Pons (tissue), 1 donor: ENCODE measurements at places on chromosomes 1 and 21.

DNA sequence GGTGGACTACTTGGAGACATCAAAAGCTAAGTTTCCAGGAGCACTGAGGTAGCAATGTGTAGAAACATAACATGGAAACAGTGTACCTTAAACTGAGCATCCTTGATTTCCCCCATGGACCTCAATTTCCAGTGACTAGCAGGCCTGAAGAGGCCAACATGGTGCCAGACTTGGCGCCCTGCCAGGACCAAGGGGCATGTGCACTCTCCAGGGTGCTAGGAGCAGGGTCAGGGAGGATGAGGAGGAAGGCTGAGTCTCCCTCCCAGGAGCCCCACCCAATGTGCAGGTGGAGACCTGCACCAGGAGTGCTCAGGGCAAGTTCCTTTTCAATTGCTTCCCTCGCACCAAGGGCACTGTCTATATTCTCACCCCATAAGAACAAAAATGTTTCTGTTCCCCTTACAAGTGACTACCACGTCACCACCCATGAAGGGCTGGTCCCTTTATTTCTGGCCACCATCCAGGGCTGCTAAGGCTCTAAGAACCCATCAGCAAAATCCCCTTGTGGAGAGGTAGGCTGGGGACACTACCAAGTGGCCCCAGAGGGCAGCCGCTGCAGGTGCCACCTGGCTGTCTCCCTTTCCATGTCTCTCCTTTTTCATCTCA is 39.2 kb downstream of the MX1 start:
- no peak for DNase-seq

DNA sequence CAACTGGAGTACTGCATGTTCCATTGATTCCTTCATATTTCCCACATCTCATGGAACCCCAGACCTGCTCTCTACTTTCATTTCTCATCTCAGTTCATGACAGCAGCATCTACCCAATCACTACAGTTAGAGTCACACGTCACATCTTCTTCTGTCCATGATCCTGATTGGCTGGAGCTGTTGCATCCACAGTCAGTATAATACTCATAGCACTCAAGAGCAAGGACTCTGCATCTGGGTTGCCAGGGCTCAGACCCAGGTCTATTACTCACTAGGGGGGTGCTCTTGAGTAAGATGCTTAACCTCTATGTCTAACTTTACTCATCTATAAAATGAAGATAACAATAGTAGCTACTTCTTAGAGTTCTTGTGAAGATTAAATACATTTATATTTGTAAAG is 4.4 kb upstream of the XPR1 start:
- DNase-seq: no peak

DNA sequence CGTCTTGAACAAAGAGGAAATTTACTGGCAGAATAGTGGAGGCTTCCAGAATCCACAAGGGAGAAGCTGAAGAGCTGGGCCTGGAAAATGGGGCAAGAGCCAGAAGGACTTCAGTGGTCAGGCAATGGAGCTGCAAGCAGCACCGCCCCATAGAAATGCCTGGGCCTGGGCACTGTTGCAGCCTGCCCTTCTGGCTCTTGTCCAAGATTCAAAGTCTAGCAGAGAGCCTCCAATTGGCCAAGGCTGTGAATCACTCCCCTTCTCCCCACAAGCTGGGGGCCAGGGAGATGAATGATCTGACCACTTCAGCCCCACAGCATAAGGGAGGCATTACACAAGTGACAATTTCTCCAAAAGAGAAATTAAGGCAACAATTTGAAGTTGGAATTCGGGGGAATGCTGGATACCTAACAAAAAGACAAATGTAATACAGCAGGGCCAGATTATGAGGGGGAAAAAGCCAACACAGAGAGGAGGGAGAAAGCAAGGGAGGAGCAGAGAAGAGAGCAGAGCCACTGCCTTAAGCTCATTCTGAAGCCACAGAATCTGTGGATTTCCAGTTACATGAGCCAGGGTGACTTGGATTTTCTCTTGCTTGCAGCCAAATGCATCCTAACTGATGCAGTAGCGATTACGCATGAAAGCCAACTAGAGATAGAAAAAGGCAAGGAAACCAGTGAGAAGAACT is 80.3 kb downstream of the LRIG2 start:
- no peak for DNase-seq

DNA sequence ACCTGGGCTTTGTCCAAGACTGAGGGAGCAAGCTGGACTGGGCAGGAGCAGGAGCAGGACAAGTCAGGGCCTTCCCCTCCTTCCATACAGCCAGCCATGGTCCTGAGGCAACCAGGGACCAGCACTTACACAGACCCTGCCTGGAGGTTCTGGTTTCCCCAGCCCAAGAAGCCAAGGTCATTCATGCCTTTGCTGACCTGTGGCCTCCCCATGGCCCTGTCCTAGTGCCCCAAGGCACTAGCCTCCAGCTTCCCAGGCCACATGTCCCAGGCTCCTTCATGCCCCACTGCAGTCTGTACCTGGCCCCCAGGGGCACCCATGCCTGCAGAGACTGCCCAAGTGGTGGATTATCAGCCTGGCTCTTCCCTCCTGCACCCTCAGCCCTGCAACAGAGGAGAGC is 243.9 kb downstream of the TOMM20 start:
- DNase-seq: no peak
